ENCODE measurements at places on chromosomes 1 and 21.

DNA sequence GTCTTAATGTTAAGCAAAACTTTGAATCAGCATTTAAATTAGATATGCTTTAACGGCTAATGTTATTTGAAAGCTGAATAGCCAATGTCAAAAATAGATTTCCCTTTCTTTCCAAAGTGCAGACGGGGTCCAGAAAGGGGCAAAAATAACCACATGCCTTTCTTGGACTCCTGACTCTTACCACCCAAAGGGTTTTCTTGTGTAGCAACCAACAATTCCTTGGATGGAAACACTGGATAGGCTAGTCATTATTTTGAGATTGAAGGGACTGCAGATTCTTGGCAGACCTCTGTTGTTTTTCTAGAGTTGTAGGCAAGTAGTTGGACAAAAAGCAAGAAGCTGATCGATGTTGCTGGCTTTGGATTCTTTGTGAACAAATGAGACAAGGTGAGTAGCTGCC, 107.0 kb downstream of the MRPS6 start:
- no peak for DNase-seq

GRCh38 chr1:51215169-51215568, 20.9 kb upstream of the RNF11 start:
- DNase-seq, result no peak

GRCh38 chr1:227905573-227906487, 41.9 kb downstream of the WNT9A start:
- no peak for DNase-seq

DNA sequence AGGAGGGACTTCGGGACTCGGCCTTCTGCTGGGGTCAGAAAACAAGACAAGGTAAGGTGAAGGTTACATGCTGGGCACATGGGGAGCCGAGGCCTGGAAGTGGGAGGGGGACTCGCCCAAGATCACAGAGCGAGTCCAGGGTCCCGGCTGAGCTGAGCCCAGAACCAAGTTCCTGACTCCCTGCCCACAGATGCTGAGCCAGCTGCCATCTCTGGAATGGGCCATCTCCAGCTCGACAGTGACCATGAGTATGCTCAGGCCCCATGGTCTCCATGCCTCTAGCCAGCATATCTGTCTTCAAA, 26.7 kb upstream of the EDN2 start:
- DNase-seq, result no peak

DNA sequence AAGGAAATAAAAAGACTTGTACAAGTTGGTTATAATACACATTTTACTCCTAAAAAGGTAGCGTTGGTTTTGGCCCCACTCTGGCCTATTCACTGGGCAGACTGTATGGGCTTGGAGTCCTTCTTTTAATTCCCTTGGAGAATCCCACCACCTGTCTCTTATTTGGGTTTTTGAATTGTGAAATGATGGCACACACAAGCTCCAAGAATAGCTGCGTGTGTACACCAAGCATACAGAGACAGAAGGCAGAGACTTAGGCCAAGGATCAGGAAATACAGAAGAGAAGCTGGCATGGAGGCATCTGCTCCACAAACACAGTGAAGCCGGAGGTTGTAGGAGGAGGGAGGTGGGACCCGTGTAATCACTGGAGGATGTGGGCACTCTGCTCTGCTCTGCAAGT, 29.1 kb downstream of the DDR2 start:
- DNase-seq, result no peak

DNA sequence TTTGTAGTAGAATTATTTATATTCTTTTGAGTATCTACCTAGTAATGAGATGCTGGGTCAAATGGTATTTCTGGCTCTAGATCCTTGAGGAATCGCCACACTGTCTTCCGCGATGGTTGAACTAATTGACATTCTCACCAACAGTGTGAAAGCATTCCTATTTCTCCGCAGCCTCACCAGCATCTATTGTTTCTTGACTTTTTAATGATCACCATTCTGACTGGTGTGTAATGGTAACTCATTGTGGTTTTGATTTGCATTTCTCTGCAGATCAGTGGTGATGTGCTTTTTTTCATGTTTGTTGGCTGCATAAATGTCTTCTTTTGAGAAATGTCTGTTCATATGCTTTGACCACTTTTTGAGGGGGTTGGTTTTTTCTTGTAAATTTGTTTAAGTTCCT, 15.3 kb upstream of the IL23R start:
- no peak for DNase-seq

DNA sequence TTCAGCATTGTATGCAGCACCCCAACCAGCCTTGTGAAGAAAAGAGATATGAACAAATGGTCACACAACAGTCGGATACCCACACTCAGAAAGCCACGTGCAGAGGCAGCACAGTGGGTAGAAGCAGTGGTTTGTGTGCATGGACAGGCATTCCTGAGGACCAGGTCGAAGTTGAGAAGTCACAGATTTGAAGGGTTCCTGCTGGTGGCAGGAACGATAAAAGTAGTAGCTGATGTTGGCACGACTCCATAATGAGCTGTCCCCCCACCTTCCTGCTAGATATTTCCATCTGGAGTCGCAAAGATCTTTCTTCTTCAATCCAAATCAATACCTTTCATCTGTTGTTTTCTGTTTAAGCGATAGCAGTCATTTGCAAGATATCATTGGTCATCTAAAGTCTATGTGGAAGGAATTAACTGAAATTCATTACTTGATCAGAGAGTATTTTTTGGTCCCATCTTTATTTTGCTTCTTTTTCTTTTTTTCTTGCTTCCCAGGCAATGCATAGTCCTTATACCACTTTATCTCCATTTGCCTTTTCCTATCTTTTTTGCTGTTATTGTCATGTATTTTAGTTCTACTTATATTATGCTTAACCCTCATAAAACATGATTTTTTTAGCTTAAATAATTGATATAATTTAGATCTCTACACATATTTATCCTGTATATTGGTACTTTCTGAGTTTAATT, 176.4 kb downstream of the DHRS3 start:
- no peak for DNase-seq

- DNase-seq, result no peak
Measured at GRCh38 chr1:62941780-62942179, 157.8 kb downstream of the ATG4C start.

GRCh38 chr1:58886611-58887010, 102.8 kb upstream of the JUN start:
- DNase-seq, result no peak

DNA sequence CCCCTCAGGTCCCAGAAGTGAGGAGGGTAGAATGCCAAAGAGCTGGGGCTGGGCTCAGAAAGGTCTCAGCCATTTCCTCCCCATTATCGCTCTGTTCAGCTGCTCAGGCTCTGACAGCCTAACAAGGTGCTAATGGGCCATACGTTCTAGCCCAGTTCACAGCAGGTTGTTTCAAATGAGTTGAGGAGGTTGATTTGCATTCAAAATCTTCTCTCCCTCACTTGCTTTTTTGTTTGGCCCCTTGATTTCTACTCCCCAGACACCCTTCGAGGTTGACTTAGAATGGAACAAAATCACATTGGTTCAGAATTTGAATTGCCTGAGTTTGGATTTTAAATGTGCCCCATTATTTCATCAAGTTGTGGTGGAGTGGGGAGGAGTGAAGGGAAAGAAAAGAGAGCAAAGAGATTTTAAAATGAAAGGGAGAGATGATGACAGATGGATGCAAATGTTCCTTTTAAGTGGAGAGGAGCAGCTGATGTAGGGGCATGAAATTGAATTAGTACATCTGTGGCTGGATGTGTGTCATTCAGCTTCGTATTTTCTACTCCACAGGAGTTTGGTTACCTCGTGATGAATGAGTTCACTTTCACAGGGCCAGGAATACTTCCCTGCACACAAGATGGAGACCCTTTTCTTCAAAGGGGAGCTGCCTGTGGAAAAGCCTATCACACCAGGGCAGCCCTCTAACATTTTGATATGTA, 425.8 kb upstream of the CAMK1G start:
- DNase-seq, result no peak

GRCh38 chr1:58513956-58514355, 32.6 kb downstream of the OMA1 start:
- DNase-seq, result no peak

DNA sequence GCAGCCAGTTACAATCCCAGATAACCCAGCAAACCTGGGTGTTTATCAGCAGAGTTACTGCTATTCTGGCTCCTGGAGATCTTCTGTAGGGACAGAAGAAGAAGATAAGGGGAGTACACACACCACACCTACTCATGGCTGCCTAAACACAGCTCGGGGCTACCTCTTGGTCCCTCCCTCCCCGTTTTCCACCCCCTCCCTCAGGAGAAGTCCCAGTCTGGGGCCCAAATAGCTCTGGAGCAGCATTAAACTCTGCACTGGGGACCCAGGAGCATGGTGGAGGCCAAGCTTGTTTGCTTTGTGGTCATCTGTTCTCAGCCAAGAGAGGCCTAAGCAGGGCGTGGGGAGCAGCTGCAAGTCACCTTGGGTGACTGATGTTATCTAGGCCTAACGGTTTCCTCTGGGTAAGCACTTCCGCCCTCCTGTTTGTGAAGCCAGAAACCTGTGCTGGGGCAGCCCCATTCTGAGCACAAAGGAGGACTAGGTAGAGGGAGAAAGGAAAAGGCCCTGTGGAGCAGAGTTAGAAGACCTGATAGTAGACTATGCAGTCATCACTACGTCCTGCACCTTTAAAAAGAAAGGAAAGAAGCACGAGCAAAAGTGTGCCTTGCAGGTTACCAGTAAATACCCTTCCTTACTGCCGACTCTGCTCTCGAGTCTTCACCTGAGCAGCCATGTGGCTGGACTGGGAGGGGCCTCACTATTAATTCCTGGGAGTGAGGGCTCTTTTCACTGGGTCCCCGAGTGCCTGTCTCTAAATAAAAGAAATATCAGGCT, 2.0 kb upstream of the RCSD1 start:
- DNase-seq, result peak; percentile 75

GRCh38 chr21:46180079-46180722, 4.1 kb downstream of the SPATC1L start:
- DNase-seq, result no peak

DNA sequence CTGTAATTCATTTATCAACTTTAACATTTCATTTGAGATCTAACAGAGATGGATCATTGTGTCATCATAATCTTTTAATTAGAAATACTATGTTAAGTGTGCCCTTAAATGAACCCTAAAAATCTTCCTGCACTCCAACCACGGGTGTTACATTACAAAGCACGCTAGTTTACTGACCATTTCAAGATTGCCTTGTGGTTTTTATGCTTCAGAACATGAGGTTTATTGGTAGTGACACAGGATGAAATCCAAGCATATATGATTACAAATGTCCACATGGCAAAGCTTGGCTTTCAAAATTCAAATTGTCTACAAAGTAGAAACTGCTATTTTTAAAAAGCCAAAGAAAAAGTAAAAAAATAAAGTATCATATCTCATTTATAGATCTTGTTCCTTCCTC, 190.4 kb upstream of the USP25 start:
- DNase-seq, result no peak

DNA sequence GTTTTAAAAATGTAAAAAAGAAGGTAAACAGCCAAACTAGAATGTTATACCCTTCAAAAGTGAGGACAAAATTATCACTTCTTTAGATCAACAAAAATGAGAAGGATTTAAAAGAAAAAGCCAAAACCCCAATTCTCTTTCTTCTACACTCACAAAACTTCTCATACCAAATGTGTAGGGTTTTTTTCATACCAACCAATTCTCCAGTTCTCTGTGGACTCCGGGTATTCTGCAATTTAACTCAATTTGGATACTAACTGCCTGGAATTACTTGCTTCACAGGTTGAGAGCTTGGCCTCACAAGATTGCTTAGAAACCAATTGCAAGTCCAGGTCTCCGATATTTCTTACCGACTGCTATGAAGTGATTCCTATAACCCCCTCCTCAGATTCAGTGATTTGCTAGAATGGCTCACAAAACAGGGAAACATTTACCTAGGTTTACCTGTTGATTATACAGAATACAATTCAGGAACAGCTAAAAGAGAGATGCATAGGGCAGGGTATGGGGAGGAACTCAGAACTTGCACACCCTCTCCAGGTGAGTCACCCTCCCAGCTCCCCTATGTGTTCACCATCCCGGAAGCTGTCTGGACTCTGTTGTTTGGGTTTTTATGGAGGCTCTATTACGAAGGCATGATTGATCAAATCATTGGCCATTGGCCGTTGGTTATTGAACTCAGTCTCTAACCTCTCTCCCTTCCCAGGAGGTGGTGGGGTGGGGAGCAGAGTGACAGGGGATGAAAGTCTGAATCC, 67.1 kb downstream of the CAMTA1 start:
- DNase-seq, result no peak

DNA sequence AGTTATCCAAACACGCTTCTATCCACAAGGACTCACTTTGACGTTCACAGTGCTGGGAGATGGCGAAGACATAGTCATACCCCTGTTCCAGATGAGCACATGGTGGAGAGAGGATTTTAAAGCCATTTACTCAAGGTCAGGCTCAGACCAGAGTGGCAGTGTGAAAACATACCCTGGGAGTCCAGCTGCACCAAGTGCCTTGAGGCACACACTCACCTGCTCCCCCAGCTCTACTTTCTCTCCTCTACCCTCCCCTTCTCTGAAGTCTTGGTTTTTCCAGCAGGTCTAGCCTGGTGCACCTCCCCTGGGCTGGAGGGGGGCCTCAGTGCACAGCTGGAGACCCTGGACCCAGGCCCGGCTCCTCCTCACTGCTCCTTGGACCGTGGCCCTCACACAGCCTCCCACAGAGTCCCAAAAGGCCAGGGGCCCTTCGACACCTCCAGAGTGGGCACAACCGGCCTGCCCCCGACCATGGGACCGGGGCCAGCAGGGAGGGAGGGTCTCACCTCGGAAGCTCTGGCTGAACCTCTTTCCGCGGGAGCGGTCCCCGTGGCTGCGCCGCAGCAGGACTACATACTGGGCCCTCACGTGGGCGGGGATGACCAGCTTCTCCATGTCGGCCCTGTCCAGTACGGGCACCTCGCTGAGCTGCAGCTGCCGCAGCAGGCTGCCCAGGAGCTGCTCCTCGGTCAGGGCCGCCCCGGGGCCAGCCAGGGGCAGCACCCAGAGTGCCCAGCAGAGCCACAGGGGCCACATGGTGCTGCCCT, 452 bp downstream of the LEFTY2 start:
- no peak for DNase-seq

- no peak for DNase-seq
Measured at GRCh38 chr1:159653201-159653600, 61.2 kb downstream of the CRP start.

Data from T-cell (primary cell).